ENCODE measurements at places on chromosomes 2 and 18. TPM values are rescaled to one million over a fixed set of nuclear protein-coding genes. Genes with fewer than 3 reads are reported as not detected.

The RUFY4 gene
- not detected for total RNA-seq

The FABP1 gene
- total RNA-seq: not detected

The IL36A gene
- total RNA-seq: not detected

The PRKAG3 gene
- not detected for total RNA-seq

The EPC2 gene
- 6.6 TPM for total RNA-seq

- DNase-seq: no peak
Measured at GRCh38 chr18:59143441-59143840, 3.8 kb downstream of the SEC11C start.

GRCh38 chr2:114880046-114880445 lies 437.6 kb downstream of the DPP10 start:
- DNase-seq: no peak

GRCh38 chr2:200843993-200844948 lies 20.2 kb downstream of the CLK1 start:
- no peak for DNase-seq
